ENCODE measurements at places on chromosomes 2 and 18. TPM values are rescaled to one million over a fixed set of nuclear protein-coding genes. Genes with fewer than 3 reads are reported as not detected.

- DNase-seq = no peak
Measured at GRCh38 chr2:42696987-42697386, 66.9 kb downstream of the OXER1 start.

GRCh38 chr2:238876232-238876630 lies 28.3 kb downstream of the TWIST2 start:
- DNase-seq = no peak

DNA sequence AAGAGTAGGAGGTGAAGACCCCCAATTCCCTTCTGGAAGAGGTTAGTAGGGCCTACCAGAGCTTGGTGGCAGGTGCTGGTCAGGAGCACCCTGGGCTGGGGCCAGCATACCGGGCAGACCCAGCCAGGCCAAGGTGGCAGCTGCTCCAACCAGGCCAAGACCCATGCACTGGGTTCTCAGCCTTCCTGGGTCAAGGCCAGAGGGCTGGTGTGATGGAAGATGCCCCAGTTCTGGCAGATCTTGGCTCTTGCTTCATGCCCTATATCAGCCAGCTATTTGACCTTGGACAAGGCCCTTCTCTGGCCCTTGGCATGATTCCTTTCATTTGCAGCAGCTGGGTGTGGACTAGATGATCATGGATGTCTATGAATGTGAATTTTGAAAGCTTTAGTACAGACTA lies 57.7 kb downstream of the PRKCE start:
- DNase-seq = no peak

- DNase-seq = no peak
Measured at GRCh38 chr2:240201866-240202265, 61.4 kb upstream of the OTOS start.

DNA sequence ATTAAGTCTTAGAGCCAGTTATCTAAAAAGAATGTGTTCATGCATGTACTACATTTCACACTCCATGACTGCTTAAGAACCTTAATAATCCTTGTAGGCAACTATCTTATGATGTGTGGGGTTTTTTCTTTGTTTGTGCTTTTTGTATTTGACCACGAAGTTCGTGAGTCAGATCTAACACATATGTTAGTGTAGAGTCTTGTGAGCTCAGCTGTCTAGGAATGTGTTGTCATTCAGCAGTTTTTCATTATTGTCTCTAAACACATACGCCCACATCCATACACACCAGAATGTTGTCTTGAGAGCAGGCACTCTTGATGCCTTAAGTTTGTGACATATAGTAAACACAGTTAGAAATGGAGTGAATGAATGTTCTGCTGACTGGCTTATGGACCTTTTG lies 38.4 kb downstream of the CAB39 start:
- no peak for DNase-seq

DNA sequence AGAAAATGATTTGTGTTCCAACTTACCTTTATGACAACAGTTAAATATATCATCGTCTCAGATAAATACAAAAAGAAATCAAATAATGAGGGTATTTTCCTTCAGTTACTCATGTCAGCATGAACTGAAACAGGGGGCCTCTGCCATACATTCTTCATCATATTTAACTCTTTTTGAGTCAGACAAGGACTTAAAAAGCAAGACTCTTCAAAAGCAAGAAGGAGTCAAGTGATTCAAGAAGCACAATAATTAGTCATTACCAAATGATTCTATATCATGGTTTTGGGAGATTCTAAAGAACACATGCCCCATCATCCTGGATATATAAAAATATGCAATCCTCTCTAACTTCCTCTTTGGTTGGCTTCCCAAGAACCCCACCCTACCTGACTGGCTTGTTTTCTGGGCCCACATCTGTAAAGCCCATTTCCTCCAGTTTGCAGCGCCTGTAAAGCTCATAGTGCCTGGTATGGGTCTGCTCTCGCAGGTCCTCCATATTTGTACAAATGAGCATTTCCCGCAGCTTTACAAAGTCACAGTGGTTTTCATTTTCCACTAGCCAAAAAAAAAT lies 49.7 kb downstream of the SEPTIN10 start:
- no peak for DNase-seq

- no peak for DNase-seq
Measured at GRCh38 chr2:39504790-39505335, 67.8 kb upstream of the MAP4K3 start.

GRCh38 chr2:156345582-156345981 lies 13.1 kb upstream of the NR4A2 start:
- DNase-seq = no peak

- DNase-seq = peak; percentile 91
Measured at GRCh38 chr18:12327510-12328178, 19.6 kb downstream of the TUBB6 start.

DNA sequence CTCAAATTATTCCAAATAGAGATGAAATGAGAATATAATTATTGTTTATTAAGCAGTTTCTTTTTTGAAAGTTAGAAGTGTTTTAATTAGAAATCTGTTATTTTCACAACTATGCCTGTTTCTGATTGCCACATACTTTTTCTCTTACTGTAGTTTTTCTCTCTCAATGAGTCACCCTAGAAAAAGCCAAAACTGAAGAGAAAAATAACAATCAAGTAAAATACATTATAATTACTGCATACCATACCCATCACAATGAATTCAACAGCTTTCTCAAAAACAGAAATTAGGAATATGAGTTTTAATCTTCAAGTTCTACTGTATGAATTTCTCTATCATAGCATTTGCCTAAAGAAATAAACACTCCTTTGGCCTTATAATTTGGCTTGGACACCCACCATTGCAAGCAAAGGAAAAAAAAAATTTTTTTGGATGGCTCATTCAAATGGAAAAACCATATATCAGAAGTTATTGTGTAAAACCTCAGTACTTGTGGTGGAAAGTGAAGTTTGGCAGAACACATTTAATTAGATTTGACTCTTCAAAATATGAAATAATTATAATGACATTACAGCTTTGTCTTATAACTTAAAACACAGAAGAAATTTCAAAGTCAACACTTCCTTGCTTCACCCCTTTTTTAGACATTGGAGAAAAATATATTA lies 138.5 kb downstream of the DYM start:
- DNase-seq = peak; percentile 74

GRCh38 chr2:120731175-120731574 lies 4.5 kb upstream of the GLI2 start:
- no peak for DNase-seq

GRCh38 chr18:26091047-26091630 lies 726 bp upstream of the SS18 start:
- no peak for DNase-seq

DNA sequence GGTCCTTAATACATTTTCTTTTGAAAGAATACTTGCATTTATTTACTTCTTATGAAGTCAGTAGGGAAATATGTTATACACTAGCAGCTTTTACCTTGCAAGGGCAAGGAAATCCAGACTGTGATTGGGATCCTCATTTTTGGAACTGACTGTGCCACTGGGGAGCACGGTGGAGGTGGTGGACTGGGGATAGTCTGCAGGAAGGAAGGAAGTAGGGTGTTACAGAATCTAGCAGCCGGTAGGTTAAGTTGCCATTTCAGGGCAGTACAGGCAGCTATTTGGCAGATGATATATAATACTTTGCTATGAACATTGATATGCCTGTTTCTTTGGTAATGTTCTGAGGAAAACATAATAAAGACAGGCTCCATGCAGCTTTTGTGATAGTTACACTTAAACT lies 238.3 kb downstream of the PHLPP1 start:
- no peak for DNase-seq

DNA sequence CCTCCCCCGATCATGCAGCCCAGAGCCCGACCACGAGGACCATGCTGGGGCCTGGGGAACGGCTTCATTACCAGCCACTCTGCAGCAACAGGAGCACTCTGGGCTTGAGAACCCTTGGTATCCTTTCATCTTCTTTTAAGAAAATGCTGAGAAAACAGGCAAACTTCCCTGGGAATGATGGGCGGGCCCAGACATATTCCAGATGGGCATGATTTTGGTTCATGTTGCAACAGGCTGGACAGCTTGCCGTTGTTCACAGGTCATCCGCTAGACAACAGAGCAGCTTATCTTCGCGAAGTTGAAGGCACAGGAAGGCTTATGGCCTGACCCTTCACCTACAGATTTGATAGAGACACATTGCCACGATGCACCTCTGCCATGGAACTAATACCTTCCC lies 121.0 kb downstream of the KLHL29 start:
- no peak for DNase-seq

GRCh38 chr2:136527560-136527959 lies 237.8 kb upstream of the THSD7B start:
- DNase-seq = no peak

DNA sequence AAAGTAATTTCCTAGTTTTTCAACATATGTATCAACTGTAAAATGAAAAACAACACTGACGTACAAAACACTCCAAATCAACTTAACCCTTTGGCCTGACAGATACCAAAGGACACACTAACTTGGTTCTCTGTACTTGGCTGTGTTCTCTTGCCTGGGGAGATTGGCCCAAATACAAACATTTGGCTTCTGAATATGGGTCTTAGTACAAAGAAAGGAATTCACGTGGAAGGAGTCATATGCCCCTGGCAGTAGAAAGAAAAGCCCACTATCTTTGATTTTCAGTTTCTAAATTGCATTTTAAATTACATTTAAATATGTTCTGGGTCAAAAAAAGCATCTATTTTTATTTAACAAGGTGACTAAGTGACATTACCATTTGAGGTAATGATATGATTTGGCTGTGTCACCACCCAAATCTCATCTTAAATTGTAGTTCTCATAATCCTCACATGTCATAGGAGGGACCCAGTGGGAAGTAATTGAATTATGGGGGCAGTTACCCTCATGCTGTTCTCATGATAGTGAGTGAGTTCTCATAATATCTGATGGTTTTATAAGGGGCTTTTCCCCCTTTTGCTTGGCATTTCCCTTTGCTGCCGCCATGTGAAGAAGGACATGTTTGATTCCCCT lies 153.6 kb upstream of the CCDC195 start:
- no peak for DNase-seq

- DNase-seq = no peak
Measured at GRCh38 chr18:39701055-39701783, 2135.6 kb upstream of the CELF4 start.

DNA sequence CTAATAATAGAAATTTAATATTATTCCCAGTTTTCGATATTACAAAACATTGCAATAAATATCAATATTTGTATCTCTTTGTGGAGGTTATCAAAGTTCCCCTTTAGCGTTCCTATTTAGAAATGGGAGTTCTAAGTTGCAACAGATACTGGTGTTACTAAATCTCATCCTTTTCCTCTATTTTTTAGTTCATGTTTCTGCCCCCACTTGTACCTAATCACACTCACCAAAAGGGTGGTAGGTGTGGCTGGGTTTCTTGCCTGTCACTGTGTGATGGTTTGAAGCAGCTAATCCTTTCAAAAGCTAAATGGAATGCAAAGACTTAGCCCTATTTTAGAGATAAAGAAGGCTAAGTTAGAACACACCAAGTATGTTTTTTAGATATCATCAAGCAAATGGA lies 997.9 kb downstream of the TSN start:
- DNase-seq = no peak

DNA sequence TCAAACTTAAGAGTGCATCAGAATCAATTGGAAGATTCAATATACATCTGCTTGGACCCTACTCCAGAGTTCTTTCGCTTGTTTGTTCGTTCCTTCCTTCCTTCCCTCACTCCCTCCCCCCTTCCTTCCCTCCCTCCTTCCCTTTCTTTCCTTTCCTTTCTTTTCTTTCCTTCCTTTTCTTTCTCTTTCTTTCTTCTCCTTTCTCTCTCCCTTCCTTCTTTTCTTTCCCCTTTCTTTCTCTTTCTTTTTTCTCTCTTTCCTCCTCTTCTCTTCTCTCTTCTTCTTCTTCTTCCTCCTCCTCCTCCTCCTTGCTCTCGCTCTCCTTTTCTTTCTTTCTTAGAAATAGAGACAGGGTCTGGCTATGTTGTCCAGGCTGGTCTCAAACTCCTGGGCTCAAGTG lies 45.9 kb downstream of the MTHFD2 start:
- DNase-seq = no peak

DNA sequence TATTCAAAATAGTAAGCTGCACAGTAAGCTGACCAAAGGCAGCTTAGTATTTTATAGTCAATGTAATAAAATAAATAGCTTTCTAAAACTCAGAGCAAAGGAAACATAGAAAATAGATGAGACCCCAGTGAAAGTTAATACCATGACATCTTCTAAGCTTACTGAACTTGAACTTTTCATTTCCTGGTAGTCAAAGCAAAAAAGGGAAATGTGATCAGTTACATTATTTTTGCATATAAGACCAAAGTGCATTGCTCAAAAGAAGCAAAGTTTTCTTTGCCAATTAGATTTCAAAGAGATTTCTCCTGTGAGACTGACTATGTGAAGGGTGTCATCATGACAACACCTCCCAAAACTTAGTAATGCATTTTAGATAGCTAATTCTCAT lies 70.2 kb downstream of the MYO1B start:
- no peak for DNase-seq

- no peak for DNase-seq
Measured at GRCh38 chr18:27227721-27228120, 42.6 kb upstream of the CHST9 start.

DNA sequence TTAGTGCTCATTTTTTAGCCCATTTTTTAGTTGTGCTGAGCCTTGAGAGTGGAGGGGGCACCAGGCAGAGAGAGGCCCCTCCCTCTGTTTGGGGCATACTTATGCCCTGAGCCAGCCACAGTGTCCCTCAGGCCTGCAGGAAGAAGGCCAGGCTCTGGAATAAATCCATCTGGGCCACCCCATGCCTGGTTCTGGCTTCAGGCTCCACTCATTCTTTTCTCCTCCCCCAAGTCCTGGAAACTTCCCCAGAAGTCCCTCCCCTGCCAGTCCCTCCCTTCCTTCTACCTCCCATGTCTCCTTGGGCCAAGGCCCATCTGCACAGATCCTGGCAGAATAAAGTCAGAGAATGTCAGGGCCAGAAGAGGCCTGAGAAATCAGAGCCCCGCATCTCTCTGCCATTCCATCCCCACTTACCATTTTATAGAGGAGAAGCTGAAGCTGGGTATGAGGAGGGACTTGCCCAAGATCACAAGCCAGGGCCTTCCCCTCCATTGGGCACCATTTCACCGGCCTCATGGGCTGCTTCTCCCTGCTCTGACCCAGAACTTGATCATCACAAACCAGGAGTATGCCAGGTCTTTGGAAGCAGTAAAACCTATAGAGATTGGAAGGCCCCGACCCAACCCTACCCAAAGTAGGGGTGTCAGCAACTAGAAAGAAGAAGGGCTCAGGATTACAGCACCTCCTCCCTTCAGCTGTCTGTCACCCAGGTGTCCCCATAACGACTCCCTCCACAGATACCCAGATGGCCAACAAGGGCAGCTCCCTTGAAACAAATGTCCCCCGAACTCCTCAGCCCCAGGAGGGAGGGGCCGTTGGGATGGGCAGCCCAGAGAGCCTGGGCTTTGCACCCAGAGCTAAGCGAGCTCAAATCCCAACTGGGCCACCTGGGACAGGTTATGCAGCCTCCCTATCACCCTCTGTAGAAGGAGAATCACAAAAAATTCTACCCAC lies 108.4 kb downstream of the POLR1A start:
- DNase-seq = peak; percentile 64

- no peak for DNase-seq
Measured at GRCh38 chr18:22424565-22424963, 6.8 kb upstream of the CTAGE1 start.

Gene SATB2
- 4.9 TPM for total RNA-seq

Gene MC4R
- not detected for total RNA-seq

Gene CIB4
- total RNA-seq = not detected

Gene TPRKB
- total RNA-seq = 85.2 TPM

Gene SULT1C4
- total RNA-seq = 1.7 TPM

Gene LOXL3
- total RNA-seq = 14.8 TPM

Gene MARCO
- total RNA-seq = not detected
